ENCODE measurements at places on chromosomes 3 and 15. TPM values are rescaled to one million over a fixed set of nuclear protein-coding genes. Genes with fewer than 3 reads are reported as not detected.

The DUOXA2 gene
- total RNA-seq, result not detected

The UPK1B gene
- total RNA-seq, result 12.9 TPM

The SNTN gene
- total RNA-seq, result not detected

The SYNPR gene
- not detected for total RNA-seq

The MINAR1 gene
- total RNA-seq, result 0.53 TPM

The PLA2G4E gene
- not detected for total RNA-seq

The ZNF620 gene
- 2.0 TPM for total RNA-seq

The ADIPOQ gene
- total RNA-seq, result not detected

The THRB gene
- total RNA-seq, result 1.4 TPM

The GOLGA6L10 gene
- 0.50 TPM for total RNA-seq
